SK-MEL-5 (cell line): ENCODE measurements at places on chromosomes 1 and 21. TPM values are rescaled to one million over a fixed set of nuclear protein-coding genes. Genes with fewer than 3 reads are reported as not detected.

DNA sequence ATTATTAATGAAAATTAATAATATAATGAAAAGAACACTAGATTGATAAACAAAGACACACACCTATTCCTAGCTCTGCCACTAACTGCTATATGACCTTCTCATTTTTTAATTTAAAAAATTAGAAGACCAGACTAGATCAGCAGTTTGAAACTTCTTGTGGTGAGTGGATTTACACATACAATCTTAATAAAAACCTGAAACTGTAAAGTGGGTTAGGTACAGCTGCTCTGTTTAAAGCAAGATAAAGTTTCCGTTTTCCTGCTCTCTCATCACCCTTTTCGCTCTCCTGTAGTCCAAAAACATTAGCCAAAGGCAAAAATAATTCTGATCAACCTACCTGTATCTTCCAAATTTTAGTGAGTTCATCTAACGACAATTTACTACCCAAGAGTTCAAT is 58.6 kb downstream of the USP24 start:
- no peak for DNase-seq

DNA sequence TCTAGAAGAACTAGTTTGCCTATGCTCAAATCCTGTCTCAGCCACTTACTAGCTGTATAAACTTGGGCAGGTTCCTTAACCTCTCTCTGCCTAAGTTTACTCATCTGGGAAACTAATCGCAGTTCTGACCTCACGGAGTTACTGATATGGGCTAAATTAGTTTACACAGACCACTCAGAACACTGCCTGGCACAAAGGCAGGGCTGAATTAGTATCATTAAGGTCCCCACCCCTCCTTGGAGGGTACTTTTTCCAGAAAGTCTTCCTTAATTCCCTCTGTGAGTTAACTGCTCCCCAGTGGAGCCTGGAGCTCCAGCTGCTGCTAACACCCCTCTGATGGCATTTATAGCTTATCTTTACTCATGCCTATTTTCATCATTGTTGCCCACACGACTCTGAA is 40.3 kb downstream of the SSBP3 start:
- DNase-seq, result no peak

KCNQ4 gene
- 0.11 TPM in 1 of 2 replicates, not detected in the other for total RNA-seq

MAGOH gene
- 37.7 and 45.4 TPM in 2 replicates for total RNA-seq

TSTD1 gene
- 0.98 and 1.8 TPM in 2 replicates for total RNA-seq

SLC37A1 gene
- total RNA-seq, result 4.3 and 7.2 TPM in 2 replicates

GRCh38 chr1:154418062-154418921 is 13.1 kb downstream of the IL6R start:
- no peak for DNase-seq

ALX3 gene
- not detected in 2 replicates for total RNA-seq

S100A12 gene
- not detected in 2 replicates for total RNA-seq

GRCh38 chr1:27429029-27429425 is 36.6 kb downstream of the GPR3 start:
- no peak for DNase-seq

DNA sequence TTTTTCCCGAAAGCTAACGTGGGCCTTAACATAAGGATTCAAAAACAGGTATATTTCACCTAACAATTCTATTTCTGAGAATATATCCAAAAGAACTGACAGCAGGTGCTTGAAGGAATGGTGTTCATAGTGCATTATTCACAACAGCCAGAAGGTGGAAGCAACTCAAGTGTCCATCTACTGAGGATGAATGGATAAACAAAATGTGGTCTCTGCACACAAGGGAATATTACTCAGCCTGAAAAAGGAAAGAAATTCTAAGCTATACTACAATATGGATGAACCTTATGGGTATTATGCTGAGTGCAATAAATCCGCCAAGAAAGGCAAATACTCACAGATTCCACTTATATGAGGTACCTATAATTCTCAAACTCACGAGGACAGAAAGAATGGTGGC is 6.1 kb upstream of the RIPPLY3 start:
- DNase-seq, result peak; percentile 24

DNA sequence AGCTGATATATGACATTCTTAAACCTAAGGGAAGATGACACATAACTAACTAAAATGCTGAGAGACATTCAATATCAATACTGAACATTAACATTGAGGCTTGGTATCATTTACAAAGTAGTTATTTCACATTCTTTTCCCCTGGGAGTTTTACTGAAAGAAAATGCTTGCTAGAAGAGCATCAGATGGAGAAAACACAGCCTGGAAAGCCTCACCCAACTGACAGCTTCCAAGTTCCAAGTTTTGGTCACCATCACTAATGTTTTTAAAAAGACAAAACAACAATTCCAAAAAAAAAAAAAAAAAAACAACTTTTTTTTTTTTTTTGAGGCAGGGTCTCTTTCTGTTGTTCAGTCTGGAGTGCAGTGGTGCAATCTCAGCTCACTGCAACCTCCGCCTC is 80.6 kb downstream of the DSCAM start:
- no peak for DNase-seq

- DNase-seq, result no peak
Observed at GRCh38 chr1:218718977-218719376, 373.8 kb downstream of the TGFB2 start.

SETD4 gene
- 11.5 and 15.6 TPM in 2 replicates for total RNA-seq

DNA sequence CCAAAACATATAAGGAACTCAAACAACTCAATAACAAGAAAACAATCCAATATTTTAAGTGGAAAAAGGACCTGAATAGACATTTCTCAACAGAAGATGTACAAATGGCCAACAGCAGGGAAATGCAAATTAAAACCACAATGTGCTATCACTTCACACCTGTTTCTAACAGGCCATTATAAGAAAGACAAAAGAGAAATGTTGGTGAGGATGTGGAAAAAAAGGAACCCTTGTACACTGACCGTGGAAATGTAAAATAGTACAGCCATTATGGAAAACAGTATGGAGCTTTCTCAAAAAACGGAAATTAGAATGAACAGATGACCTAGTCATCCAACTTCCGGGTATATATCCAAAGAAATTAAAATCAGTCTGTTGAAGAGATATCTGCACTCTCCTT is 37.8 kb upstream of the CD2 start:
- DNase-seq, result no peak

AKNAD1 gene
- total RNA-seq, result 0.13 TPM in 1 of 2 replicates, not detected in the other

DAB1 gene
- total RNA-seq, result 0.13 TPM in 1 of 2 replicates, not detected in the other

GRCh38 chr1:81424061-81424460 is 376.7 kb upstream of the ADGRL2 start:
- DNase-seq, result no peak

- no peak for DNase-seq
Observed at GRCh38 chr1:213333121-213333520, 282.1 kb downstream of the RPS6KC1 start.

- DNase-seq, result peak; percentile 3
Observed at GRCh38 chr1:64581135-64581842, 111.4 kb downstream of the CACHD1 start.

TRPM2 gene
- total RNA-seq, result 0.21 and 0.37 TPM in 2 replicates

GRCh38 chr1:227428803-227429202 is 110.5 kb upstream of the CDC42BPA start:
- DNase-seq, result no peak

ERMAP gene
- 1.7 and 2.3 TPM in 2 replicates for total RNA-seq
